ENCODE measurements at places on chromosomes 1 and 21.

DNA sequence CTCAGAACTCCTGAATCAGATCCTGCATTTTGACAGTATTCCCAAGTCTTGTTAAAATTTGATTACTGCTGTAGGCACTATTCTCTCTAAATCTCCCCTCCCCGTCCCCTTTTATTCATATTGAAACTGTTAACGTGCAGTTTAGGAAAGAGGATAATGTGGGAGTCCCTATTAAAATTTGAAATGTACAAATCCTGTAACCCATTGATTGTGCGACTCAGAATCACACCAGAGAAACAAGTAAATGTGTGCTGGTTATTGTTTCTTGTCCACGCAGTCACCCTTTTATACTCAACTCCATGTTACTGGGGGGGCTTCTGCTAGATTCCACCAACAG is 584 bp upstream of the LTN1 start:
- DNase-seq, result no peak

- no peak for DNase-seq
Measured at GRCh38 chr1:63799820-63800219, 26.0 kb downstream of the ROR1 start.

DNA sequence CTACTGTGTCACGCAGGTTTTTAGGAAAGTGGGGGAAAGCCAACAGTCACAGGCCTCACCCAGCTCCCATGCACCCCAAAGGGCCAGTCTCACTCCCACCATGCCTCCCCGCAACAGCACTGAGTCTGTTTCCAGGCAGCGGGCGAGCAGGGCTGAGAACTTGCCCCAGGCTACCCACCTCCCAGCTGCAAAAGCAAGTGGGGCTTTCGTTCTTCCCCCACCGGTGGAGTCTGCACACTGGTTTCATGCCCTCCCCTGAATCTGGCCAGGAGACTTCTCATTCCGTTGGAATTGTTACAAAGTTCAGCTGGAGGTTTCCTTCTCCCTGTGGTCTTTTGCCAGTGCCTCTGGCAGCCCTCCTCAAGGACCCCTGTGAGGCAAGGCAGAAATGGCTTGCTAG is 53.6 kb upstream of the KCNJ15 start:
- DNase-seq, result no peak

DNA sequence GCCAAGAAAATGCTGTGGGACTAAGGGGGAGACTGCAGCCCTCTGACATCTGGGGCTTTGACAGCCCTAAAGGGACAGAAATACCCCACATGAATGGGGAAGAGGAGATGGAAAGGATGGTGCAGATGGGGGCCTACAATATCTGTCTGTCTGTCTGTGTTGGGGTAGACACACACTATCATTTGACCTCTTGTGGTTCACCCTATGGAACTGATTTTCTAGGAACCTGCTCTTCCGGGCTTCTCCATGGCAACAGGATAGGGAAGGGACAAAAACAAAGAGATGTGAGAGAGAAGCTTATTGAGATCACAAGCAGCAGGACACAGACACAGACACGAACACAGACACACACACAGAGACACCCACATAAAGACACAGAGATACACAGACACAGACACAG is 17.1 kb downstream of the KIF21B start:
- no peak for DNase-seq

GRCh38 chr1:222462601-222463000 is 85.3 kb downstream of the HHIPL2 start:
- DNase-seq, result no peak

GRCh38 chr1:191912517-191912916 is 245.7 kb upstream of the RGS18 start:
- no peak for DNase-seq

DNA sequence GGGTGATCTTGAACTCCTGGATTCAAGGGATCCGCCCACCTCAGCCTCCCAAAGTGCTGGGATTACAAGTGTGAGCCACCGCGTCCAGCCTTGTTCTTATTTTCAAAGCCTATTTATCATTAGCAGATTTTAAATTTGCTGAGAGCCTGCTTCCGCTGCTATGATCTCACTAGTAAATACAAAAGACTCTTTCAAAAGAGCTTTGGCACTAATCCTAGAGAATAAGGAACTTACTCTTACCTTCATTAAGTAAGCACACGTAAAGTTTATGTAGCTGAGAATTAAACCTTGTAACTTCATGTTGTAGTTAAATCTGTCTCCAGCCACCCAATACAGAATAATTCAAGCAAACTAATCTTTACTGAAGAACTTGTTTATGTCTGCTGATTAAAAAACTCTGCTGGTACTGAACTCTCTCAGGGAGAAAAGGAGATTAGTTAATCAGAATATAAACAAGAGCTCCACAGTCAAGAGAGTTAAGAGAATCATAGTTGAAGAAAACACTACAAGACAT is 72.3 kb downstream of the RUSC1 start:
- no peak for DNase-seq

GRCh38 chr1:115865704-115866380 is 24.9 kb upstream of the NHLH2 start:
- no peak for DNase-seq

DNA sequence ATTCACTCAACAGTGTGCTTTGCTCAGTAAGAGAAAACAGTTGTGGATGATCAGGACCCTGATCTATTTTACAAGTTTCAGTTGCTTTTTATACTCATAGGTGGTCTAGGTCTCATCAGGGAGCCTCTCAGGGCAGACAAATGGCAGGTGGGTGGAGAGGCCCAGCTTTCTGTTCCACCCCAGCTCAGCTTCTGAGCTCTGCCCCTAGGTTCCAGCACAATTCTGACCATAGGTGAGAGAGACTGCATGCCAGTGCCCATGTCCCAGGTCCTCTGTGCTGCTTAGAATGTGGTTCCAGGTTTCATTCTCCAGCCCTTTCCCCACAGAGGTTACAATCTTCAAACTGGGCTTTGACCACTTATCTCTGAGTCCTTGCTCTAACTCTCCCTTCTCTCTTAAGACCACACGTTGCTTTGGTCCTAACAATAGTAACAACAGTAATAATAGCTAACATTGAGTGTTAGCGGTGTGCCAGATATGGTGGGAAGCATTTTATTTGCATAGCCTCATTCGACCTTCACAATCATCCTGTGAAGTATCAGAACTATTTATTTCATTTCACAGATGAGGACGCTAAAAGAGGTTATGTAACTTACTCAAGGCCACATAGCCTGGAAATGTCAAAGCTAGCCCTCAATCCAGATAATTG is 19.6 kb upstream of the DUSP10 start:
- DNase-seq, result no peak

DNA sequence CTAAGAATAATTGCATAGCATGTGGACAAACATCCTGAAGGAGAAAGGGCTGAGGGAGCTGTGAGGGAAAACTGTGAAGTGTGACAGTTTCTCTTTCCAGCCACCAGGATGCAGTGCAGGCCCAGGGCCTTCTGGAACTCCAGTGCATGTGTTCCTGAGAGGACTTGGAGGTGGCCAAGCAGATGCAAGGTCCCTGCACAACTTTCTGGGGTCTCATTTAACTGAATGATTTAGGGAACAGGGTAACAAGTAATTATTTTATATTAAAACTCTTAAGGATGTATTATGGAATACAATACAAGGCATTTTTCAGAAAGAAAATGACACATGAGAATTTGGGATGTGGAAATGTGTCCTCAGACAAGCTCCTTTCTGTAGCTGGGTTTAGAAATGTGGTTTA is 61.2 kb upstream of the MCOLN3 start:
- DNase-seq, result no peak
